ENCODE measurements at places on chromosomes 4 and X.

GRCh38 chrX:20664774-20665173, 398.1 kb upstream of the RPS6KA3 start:
- DNase-seq: no peak

- no peak for DNase-seq
These were observed 166.2 kb upstream of the FGF13 start for GRCh38 chrX:138877746-138878145.

GRCh38 chr4:121139533-121140222, 24.4 kb downstream of the TNIP3 start:
- DNase-seq: no peak

GRCh38 chr4:164935363-164935762, 42.1 kb downstream of the TRIM61 start:
- DNase-seq: no peak

- no peak for DNase-seq
These were observed 53.6 kb downstream of the DDX60 start for GRCh38 chr4:168264903-168265302.

DNA sequence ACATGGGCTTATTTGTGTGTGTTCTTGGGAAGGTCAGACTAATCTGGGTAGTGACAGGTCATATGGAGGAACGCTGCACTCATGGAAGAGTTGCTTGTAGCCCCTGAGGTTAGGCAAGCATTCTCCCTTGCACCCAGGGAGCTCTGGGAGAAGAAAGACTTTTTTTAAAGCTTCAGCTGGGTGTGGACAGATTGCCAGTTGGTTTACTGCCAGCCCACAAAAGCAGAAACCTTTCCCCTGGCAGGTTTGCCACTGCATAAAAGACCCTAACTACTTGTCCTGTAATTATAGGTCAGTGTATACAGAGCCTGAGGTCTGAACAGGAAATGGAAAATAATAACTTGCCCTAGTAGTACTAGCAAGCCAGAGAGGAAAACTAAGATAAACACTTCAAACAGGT, 7.4 kb upstream of the NFKB1 start:
- DNase-seq: no peak
